ENCODE measurements at places on chromosomes 11 and 22. TPM values are rescaled to one million over a fixed set of nuclear protein-coding genes. Genes with fewer than 3 reads are reported as not detected.

GRCh38 chr11:70048279-70049024 is 29.7 kb upstream of the ANO1 start:
- DNase-seq: peak; percentile 42

DNA sequence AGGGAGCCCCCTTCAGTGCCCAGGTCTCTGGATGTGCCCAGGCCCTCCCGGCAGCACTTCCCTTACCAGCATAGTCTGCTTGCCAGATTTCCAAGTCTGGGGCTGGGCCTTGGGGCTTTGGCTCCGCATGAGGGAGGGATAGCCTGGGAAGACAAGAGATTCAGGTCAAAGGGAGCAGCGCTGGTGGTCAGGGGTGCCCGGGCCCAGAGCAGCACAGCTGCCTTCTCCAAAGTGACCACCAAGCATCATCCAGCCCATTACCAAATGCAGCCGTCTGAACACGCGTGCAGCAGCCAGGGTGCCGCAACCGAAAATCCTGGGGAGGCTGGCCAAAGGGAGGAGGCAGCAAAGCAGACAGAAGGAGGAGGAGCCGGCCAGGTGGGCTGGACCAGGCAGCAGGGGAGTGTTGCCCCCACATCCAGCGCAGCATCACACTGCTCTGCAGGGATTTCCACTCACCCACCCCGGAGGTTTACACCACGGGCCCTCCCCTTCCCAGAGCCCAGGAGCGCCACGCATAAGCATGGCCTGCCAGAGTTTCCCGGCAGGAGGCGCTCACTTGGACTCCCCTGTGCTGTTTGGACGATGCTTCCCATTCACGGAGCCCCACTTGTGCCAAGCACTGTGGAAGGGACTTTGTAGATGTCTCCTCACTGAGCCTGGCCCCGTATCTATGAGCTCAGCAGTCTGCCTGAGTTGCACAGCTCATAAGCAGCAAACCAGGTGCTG is 22.5 kb downstream of the TRIM29 start:
- no peak for DNase-seq

DNA sequence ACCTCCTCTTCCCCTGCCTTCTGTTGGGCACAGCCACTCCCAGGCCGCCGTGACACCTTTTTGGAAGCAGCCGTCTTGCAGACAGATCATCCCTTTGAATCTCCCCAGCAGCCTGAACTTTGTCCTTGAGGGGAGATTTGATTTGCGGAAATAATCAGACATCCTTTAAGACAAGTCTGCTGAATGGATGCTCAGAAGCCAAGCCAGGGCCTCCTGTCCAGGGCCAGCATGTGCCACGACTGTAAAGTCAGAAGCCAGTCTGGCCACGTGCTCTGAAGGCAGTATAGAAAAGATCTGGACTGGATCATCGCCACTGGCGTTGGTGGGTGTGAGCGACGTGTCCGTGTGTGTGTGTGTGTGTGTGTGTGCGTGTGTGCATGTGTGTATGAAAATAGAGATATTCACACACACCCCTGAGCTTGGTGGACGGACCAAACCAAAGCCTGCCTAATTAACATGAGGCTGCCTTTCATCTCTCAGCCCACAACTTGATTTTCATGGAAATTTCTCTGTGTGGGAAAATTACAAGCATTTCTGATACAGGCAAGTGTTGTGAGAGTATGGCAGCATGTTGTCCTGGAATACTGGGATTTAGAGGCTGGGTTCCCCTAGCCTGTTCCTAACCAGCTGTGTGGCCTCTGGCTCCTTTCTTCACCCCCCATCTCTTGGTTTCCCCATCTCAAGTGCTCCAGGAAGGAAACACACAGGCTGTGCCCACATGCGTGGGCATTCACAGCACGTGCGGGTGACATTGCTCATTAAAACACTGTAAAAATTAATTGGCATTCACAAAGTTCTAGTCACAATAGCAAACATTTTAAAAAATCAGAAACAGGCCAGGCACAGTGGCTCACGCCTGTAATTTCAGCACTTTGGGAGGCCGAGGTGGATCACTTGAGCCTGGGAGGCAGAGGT is 61.8 kb upstream of the WNT7B start:
- DNase-seq: no peak

DNA sequence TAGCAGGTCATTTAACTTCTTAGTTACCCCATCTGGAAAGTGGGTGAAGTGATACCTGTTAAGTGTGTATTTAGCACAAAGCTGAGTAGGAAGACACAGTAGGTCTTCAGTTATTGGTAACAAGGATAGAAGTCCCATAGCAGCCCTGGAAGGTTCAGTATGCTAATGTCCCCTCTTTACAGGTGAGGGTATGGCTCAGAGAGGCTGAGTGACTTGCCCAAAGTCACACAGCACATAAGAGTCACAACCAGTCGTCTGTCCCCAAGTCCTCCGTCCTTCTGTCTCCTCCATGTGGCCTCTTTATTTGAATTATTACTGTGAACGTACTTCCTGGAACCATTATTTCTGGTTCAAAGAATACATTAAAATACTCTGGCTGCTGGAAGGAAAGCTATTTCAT is 10.5 kb downstream of the ASPHD2 start:
- DNase-seq: no peak

- no peak for DNase-seq
These were observed 14.9 kb downstream of the LMO1 start for GRCh38 chr11:8248786-8249185.

The RAB38 gene
- 5.9 TPM for total RNA-seq

DNA sequence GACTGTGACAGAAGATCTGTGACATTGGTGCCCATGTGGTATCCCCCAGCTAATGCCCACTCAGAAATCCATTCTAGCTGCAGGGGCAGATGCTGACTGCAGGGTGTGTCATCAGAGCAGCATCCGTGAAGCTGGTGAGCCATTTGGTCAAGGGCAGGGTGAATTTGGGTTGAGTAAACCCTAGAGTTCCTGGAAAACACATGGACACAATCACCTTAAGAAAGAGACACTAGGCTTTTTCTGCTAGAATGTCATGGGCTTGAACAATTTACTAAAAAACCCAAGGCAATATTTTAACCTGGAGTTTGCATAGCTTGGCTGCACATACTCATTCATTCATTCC is 100.0 kb downstream of the ADAMTS15 start:
- no peak for DNase-seq
